Fibroblast of lung (primary cell): ENCODE measurements at places on chromosomes 4 and X. TPM values are rescaled to one million over a fixed set of nuclear protein-coding genes. Genes with fewer than 3 reads are reported as not detected.

Gene KCND1
- total RNA-seq: 0.77 and 1.3 TPM in 2 replicates

Gene CLDN34
- not detected in 2 replicates for total RNA-seq

Gene REST
- 25.2 and 33.0 TPM in 2 replicates for total RNA-seq

Gene CFI
- total RNA-seq: 10.2 and 36.0 TPM in 2 replicates

Gene NCAPG
- total RNA-seq: 3.9 and 10.1 TPM in 2 replicates

Gene MAGEC1
- total RNA-seq: not detected in 2 replicates

Gene GYPA
- not detected in 2 replicates for total RNA-seq

Gene TMEM150C
- 0.77 and 1.2 TPM in 2 replicates for total RNA-seq

Gene LONRF3
- 0.33 and 0.51 TPM in 2 replicates for total RNA-seq

Gene SSX1
- total RNA-seq: not detected in 2 replicates

Gene WDR17
- 2.1 and 4.5 TPM in 2 replicates for total RNA-seq

Gene CAMK2D
- 196 and 262 TPM in 2 replicates for total RNA-seq

Gene SLC4A4
- 9.8 and 12.2 TPM in 2 replicates for total RNA-seq

Gene BTK
- not detected in 2 replicates for total RNA-seq

Gene H2BW2
- total RNA-seq: not detected in 2 replicates

Gene PPEF2
- not detected in 2 replicates for total RNA-seq

Gene SPP1
- 0.17 and 0.26 TPM in 2 replicates for total RNA-seq

Gene HTN3
- not detected in 2 replicates for total RNA-seq

Gene CD38
- under 0.01 TPM in 1 of 2 replicates, not detected in the other for total RNA-seq

Gene KIT
- 0.50 and 0.51 TPM in 2 replicates for total RNA-seq

Gene EFHC2
- total RNA-seq: 0.77 and 2.6 TPM in 2 replicates

Gene NLGN3
- 0.51 and 0.83 TPM in 2 replicates for total RNA-seq

Gene P2RY4
- under 0.01 TPM in 2 replicates for total RNA-seq

Gene DNAAF6
- total RNA-seq: not detected in 2 replicates

Gene DMD
- 4.1 and 5.1 TPM in 2 replicates for total RNA-seq

Gene RAB9A
- 30.3 and 40.3 TPM in 2 replicates for total RNA-seq

Gene FRMPD4
- 0.50 and 0.77 TPM in 2 replicates for total RNA-seq
